Glutamatergic neuron (in vitro differentiated cells): ENCODE measurements at places on chromosomes 12 and 14. TPM values are rescaled to one million over a fixed set of nuclear protein-coding genes. Genes with fewer than 3 reads are reported as not detected.

DNA sequence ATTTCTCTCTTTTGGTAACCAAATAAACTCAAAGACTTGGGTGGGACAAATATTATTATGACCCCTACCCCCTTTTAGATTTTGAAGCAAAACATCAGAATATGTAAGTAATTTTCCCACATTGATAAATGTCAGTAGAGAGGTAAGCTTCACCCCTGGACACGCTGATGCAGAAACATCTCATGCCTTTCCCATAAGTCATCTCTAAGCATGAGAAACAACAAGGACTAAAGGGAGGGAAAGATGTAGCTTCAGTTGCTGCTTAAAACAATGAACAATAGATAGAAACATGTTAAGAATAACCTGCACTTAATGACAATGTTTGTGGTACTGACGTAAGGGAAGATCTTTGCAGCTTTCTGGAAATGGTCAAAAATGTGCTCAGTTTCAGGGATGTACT lies 56.3 kb upstream of the SLC8A3 start:
- peaks cover 1% of the 10 kb centered on the region for H3K4me1 ChIP-seq
- H3K27ac ChIP-seq, result no peak overlapping the region
- DNase-seq, result no peak
- H3K36me3 ChIP-seq, result no peaks in the 10 kb centered on the region

DNA sequence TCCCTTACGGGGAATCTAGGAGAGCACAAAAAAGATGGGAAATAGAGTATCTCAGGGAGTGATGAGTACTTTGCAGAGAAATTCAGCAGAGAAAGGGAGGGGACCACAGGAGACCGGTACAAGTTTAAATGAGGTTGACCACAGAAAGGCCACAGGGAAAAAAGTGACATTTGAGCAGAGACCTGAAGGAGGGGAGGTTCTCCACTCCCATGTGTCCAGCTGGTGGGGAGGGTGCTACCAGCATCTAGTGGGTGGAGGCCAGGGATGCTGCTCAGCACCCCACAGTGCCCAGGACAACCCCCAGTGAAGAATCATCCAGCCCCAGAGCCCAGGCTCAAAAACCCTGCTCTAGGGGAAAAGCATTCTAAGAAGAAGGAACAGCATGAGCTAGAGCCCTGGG lies 34.6 kb downstream of the TESC start:
- DNase-seq, result no peak
- H3K36me3 ChIP-seq, result no peaks in the 10 kb centered on the region
- H3K4me1 ChIP-seq, result peaks cover 18% of the 10 kb centered on the region
- no peak overlapping the region for H3K4me3 ChIP-seq
- H3K27me3 ChIP-seq, result peaks cover 15% of the 10 kb centered on the region

DNA sequence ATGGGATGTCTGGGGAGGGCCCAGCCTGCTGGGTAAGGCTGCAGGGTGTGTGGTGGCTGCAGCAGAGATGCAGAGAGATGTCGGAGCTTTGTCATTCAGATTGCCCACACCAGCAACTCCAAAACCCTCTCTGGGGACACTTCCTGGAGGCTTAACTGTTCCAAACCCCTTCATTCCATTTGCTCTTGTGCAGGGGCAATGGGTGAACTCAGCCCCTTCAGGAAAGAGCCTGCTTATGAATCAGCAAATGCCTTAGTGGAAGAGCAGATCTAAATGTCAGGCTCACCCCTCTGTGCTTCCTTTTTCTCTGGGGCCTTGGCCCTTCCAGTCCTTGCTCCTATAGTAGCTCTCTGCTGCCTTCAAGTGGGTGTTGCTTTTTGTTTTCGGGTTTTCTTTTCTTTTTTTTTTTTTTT lies 36.7 kb upstream of the GPATCH2L start:
- no peaks in the 10 kb centered on the region for H3K27me3 ChIP-seq
- no peak for DNase-seq
- H3K27ac ChIP-seq, result no peak overlapping the region
- H3K4me3 ChIP-seq, result no peak overlapping the region
- peaks cover 27% of the 10 kb centered on the region for H3K4me1 ChIP-seq

GRCh38 chr14:51328772-51329353 lies 88.8 kb downstream of the TMX1 start:
- H3K4me1 ChIP-seq, result peaks cover 6% of the 10 kb centered on the region
- no peak for DNase-seq
- H3K36me3 ChIP-seq, result no peaks in the 10 kb centered on the region
- no peak overlapping the region for H3K27ac ChIP-seq

GRCh38 chr12:105552056-105552455 lies 221.6 kb downstream of the C12orf75 start:
- DNase-seq, result no peak
- no peak overlapping the region for H3K4me3 ChIP-seq
- H3K4me1 ChIP-seq, result no peaks in the 10 kb centered on the region
- no peak overlapping the region for H3K27ac ChIP-seq

DNA sequence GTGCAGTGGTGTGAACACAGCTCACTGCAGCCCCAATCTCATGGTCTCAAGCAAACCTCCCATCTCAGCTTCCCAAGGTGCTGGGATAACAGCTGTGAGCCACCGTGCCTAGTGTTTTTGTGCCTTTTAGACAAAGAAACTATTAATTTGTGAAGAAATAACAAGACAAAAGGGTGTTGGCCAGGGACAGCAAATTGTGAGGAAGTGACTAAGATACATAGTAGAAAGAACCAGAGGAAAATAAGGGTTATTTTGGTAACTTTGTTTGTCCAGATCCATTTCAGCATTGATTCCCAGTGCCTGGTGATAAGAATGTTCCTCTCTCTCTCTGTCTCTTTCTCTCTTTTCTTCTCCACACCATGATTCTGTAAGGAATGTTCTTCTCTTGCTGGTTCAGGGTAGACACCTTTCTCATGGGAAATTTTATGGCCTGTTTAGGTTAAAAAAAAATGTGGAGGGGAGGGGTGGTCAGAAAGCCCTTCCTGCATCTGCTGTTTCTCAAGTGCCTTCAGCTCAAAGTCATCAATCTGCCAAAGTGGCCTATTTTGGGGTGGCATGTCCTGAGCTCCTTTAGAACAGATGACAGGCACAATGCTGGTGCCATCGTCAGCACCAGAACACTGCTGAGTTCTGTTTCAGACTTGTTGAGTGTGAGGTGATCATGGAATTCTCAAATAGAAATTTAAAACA lies 184.4 kb upstream of the EEA1 start:
- H3K4me3 ChIP-seq, result no peak overlapping the region
- no peak for DNase-seq
- no peaks in the 10 kb centered on the region for H3K4me1 ChIP-seq
- H3K27me3 ChIP-seq, result peaks cover 5% of the 10 kb centered on the region
- H3K36me3 ChIP-seq, result no peaks in the 10 kb centered on the region
- H3K27ac ChIP-seq, result no peak overlapping the region

- H3K36me3 ChIP-seq, result no peaks in the 10 kb centered on the region
- H3K27me3 ChIP-seq, result no peaks in the 10 kb centered on the region
- no peak for DNase-seq
- H3K27ac ChIP-seq, result no peak overlapping the region
These were observed 465.2 kb downstream of the PCNX1 start for GRCh38 chr14:71372411-71372838.

DNA sequence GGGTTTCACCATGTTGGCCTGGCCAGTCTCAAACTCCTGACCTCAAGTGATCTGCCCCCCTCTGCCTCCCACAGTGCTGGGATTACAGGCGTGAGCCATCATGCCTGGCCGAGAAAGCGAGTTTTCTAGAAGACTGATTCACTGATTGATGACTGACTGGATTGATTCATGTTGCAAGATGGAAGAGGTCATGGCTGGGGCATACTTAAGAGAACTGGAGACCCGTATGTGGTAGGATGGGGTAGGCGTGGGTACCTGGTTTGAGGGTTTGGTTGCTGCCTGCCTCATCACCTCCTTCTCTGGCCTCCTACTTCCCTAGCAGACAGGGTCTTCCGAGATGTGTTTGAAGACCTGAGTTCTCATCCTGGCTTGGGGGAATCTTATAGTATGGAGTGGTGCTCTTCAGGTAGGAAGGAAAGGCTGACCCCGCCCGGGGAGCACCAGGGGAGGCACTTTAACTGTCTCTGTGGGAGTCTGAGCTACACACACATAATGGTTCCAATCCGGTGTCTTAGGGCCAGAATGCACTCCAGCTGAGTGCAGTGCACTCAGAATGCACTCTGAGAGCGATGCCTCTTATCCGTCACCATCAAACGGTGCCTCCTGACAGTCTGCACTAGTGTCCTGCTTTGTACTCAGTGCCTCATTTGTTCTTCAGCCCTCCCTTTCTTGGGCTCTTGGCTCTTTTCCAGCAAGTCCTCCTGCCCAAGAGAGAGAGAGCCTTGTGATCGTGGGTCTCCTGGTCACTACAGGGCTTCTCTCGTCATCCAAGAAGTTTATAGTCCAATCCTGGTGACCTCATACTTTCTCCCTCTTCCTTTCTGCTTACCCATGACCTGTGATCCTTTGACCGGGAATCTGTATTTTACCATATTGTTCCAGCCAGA lies 19.7 kb downstream of the PLEKHG3 start:
- H3K36me3 ChIP-seq, result no peaks in the 10 kb centered on the region
- peaks cover 15% of the 10 kb centered on the region for H3K27me3 ChIP-seq
- peak overlapping the region; percentile 74 for H3K27ac ChIP-seq
- no peak for DNase-seq

GRCh38 chr12:22617630-22618029 lies 7.3 kb upstream of the ETNK1 start:
- no peak for DNase-seq

DNA sequence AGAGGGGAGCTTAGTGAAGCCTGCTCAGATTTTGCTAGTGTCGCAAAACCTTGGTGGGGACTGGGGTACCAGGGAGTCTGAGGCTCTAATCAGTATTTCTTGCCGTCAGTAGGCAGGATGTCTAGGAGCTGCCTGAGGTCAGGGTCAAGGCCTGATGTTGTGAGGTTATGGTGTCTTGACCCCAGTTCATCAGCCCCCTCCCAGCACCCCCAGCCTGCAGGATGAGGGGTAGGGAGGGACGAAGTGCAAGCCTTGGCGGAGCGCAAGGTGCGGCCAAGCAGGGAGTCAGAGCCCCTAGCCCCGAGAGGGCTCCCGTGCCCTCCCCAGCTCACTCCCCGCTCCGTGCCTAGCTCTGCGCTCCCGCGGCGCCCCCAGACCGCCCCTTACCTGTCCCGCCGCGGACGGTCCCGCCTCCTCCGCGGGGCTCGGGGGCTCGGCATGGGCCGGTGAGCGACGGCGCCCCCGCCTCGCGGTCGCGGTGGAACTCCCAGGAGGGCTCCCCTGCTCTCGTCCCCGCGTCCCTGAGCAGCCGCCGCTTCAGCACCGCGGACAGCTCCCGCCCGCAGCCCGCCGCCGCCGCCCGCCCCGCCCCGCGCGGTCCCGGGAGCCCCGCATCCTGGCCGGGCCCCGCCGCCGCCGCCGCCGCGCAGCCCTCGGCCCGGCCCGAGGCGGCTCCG lies 347 bp downstream of the SYNDIG1L start:
- H3K27ac ChIP-seq, result no peak overlapping the region
- no peak overlapping the region for H3K4me3 ChIP-seq
- H3K36me3 ChIP-seq, result no peaks in the 10 kb centered on the region
- peaks cover 15% of the 10 kb centered on the region for H3K4me1 ChIP-seq
- DNase-seq, result peak; percentile 48

DNA sequence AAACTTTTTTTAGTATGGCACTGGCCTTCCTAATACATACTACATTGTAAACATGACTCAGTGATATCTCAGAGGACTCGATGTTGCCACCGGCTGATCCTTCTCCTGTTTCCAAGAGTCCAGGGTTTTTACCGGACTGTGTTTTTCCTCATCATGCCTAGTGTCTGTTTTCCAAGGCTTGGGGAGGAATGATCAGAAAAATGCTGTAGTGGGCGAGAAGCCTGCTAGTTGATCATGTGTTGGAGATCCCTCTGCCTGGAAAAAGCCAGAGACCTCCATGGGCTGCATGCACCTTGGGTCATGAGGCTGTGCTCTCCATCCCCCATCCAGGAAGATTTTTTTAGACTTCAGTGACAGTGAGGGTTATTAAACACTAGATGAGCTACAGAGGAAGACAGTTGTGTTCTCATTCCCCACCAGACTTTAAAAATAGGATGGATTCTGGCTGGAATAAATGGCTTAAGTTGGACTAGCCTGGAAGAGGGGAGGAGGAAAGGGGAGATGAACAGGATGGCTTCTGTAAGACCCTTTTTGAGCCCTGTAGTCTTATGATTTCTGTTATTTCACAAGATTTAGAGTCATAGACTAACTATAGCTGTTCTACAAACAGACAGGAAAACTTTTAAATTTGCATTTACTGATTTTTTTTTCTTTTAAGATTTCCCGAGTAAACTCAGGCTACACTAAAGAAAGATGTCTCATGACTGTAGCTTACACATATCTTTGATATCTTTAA lies 145.7 kb downstream of the SAMD4A start:
- no peak overlapping the region for H3K4me3 ChIP-seq
- DNase-seq, result no peak
- no peak overlapping the region for H3K27ac ChIP-seq
- no peaks in the 10 kb centered on the region for H3K36me3 ChIP-seq
- H3K4me1 ChIP-seq, result no peaks in the 10 kb centered on the region

CLEC12A gene
- not detected for total RNA-seq

MIP gene
- total RNA-seq, result not detected

GLI1 gene
- total RNA-seq, result 2.3 TPM

SYCP3 gene
- total RNA-seq, result not detected

LRIG3 gene
- 6.9 TPM for total RNA-seq

OR6C70 gene
- not detected for total RNA-seq

ADAM21 gene
- total RNA-seq, result not detected

CCDC177 gene
- 7.8 TPM for total RNA-seq
